Fibroblast of the aortic adventitia (primary cell): ENCODE measurements at places on chromosomes 2 and 18.
A peak's percentile ranks its signal among the peaks of the same experiment; 100 is the strongest.

DNA sequence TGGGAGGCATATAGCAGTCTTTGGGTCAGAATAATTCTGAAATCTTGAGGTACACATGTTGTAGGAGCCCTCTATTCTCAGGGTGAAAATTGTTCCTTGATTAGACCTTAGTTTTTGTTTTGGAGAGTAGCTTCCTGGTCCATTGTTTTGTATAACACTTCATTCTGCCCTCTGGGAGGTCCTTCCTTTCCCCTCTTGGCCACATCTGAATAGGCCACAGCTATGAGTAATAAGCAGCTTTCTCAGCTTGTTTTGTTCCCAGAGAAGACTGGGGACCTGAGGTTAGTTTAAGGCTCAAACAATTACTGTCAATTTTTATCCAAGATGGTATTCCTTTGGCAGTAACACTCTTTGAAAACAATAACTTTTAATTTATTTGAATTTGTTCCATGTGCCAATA lies 72.6 kb upstream of the NOL4 start:
- DNase-seq: no peak

DNA sequence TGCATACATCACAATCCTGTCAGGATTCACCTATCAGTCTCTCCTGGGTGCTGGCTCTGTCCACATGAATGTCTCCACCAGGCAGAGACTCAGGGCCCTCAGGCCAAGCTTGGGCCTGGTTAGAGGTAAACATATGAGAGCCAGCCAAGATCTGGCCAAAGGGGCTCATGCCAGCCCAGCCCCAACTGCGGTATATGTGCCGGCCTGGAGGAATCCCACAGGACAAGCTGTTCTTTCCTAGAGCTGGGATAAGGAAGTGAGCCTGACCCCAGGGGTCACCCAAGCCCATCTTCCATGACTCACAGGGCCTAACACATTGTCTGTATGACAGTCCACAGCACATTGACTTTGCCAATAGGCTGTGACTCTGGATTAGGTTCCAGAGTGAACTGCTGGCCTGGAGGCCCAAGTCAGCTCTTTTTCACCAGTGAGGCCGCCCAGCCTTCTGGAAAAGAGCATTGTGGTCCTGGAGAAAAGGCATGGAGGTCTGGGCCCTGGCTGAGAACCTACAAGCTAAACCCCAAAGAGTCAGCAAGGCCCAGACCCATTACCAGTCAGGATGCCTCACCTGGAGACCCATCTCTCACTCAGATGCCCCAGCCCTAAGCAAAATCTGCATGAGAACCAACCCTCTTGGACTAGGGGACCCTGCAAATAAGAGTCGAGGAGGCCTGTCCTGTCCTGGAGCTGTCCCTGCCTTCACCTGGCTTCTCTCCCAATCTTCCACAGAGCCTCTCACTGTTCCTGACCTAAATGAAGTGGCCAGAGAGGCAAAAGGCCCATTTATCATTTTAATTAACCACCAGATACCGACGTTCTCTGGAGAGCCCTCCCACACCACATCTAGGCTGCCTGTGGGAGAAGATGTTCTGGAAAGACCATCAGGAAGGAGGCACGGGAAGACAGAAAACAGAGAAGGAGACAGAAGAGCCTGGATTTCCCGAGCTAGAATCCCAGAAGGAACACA lies 120.9 kb upstream of the PKDCC start:
- DNase-seq: no peak

DNA sequence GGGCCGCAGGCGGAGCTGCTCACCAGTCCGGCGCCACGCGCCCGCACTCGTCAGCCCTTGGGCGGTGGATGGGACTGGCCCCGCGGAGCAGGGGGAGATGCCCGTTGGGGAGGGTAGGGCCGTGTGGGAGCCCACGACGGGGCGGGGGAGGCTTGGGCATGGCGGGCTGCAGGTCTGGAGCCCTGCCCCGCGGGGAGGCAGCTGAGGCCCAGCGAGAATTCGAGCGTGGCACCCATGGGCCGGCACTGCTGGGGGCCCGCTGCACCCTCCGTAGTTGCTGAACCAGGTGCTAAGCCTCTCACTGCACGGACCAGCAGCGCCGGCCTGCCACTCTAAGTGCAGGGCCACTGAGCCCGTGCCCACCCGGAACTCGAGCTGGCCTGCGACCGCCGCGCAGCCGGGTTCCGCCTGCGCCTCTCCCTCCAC lies 182.4 kb upstream of the ERBB4 start:
- no peak for DNase-seq

GRCh38 chr18:9706081-9706935 lies 1.8 kb upstream of the RAB31 start:
- DNase-seq: no peak

DNA sequence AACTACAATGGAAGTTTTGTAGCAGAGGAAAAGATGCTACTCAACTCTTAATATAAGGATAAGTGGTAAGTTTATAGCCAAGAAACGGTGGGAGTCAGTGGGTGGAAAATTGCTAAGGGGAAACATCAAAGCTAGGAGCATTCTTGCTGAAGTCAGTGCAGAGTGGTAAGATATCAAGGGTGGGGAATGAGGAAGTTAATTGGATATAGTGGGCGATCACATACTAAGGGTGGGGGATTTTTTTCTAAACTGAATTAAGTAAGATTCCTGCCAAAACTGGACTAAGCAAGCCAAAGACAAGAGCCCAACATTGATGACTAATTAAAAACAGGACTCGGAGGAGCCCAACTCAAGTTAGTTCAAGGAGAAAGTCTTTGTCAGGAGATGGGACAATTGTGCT lies 525.4 kb downstream of the CCDC85A start:
- peak; percentile 20 for DNase-seq

DNA sequence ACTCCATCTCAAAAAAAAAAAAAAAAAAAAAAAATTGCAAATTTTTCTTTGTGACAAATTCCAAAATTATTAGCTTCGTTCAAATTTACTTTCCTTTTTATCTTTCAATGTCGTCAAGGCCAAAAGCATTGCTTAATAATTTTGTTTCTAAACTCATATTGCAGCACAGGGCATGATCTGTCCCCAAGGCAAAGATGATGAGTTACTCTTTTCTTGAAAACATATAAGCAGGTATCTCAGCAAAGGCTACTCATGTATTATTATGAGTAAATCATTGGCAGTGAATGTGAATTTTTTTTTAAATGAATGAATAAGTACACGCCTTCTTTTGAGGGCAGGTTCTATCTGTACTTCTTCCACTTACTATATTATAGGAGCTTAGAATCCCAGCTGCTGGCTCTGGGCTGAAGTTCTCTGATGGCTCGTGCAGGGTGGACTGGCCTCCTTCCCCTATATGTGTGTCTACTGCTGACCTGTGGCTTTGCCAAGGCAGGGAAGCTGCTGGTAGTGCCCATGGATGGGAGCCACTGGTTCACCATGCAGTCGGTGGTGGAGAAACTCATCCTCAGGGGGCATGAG lies at the start of gene UGT1A7:
Gene UGT1A7, plus strand, starts transcription at position 381 of the 579 bp plus-strand sequence. Its CDS starts 37 bp downstream, at position 418.
- no peak for DNase-seq

DNA sequence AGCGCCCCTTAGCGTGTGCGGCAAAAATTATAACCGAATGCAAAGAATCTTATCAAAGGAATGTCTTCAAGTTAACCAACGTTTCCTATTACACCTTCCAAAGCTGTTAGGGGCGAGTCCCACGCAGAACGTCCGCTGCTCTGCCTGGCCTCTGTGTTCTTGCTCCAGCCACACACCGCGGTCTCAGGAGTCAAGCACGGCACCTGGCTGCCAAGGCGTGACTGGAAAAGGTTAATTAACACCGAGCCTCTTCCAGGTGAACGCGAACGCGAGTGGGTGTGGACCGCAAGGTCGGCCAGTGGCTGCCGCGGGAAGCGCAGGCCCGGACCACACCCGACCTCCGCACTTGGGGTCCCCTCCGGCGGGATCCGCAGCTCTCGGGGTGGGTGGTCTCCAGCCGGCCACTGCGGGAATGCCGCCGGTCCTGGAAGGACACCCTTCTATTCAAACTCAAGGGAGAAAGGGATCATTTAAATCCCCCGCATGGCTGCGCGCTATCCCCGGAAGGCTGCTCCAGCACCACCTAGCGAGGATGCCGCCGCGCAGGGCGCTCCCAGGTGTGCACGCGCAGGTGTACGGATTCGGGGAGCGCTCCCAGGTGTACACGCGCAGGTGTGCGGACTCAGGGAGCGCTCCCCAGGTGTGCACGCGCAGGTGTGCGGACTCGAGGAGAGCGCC lies 830 bp downstream of the CYB5A start:
- DNase-seq: peak; percentile 22

DNA sequence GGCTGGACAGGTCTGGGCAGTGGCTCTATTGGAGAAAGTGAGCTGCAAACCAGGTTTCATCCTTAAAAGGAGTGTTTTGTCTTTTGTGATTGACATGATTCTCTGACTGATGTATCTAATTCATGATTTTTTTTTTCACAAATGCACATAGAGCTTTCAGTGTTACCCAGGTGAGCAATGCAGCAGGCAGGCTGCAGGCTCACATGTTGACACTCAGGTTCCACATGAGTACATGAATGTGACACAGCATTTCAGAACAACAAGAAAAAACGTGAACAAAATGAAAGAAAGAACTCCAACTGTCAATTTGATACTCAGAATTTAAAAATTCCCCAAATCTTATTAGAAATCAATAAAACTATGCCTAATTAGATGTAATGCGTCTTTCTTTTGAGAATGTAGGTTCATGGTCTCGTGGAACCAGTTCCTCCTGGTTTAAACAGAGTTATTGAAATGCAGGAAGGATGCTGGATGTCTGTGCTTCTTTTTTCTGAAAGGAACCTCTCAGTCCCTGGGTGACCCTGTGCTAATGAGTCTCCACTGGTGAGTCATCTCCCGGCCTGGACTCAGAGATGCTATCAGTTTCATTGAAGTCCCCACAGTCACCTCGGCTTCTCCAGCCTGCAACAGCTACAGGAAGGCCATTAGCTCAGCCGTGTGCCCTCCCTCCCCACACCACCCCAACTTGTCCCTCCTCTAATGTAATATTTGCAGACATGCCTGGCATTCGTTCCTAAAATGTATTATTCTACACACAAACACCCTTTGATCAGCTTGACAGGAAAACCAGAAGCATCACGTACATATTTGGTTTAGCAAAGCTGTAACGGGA lies 430.4 kb downstream of the LPIN1 start:
- no peak for DNase-seq

- peak; percentile 88 for DNase-seq
Observed at GRCh38 chr2:217934321-217935131, 68.3 kb downstream of the TNS1 start.

GRCh38 chr2:210818473-210818872 lies 262.1 kb downstream of the CPS1 start:
- no peak for DNase-seq

GRCh38 chr2:241213041-241213440 lies 24.6 kb downstream of the ANO7 start:
- no peak for DNase-seq

GRCh38 chr2:207252979-207253645 lies 87.4 kb upstream of the KLF7 start:
- no peak for DNase-seq

- no peak for DNase-seq
Observed at GRCh38 chr2:207698301-207698700, 13.1 kb upstream of the CCNYL1 start.

GRCh38 chr2:28981016-28981441 lies at the start of gene TOGARAM2:
Gene TOGARAM2 (plus strand): TSS chr2:28981298. CDS start chr2:28994835, 13,537 bp downstream.
- DNase-seq: peak; percentile 13

- DNase-seq: no peak
Observed at GRCh38 chr2:47321006-47321405, 82.0 kb upstream of the MSH2 start.

- DNase-seq: no peak
Observed at GRCh38 chr2:98487806-98488189, 43.1 kb downstream of the INPP4A start.

- DNase-seq: peak; percentile 42
Observed at GRCh38 chr2:97900806-97901205, 94.9 kb downstream of the TMEM131 start.

- no peak for DNase-seq
Observed at GRCh38 chr2:22336414-22336813, 1048.6 kb upstream of the KLHL29 start.

DNA sequence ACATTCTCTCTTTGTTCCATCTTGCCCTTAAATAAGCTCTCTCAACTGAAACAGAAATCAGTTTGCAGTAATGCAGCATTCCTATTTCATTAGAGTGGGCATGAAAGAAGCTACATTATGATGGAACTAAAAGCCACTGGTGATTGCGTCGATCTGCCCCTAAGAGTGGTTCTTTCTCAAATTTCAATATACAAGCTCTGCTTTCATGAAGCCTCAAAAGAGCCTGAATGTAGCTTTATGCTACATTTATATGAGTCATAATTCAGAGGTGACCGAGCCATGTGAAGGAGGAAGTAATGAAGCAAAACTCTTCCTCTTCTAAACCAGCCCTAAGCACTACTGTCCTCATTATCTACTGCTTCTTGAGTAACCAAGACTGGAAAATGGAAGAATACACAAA lies 64.8 kb upstream of the CYTIP start:
- no peak for DNase-seq

DNA sequence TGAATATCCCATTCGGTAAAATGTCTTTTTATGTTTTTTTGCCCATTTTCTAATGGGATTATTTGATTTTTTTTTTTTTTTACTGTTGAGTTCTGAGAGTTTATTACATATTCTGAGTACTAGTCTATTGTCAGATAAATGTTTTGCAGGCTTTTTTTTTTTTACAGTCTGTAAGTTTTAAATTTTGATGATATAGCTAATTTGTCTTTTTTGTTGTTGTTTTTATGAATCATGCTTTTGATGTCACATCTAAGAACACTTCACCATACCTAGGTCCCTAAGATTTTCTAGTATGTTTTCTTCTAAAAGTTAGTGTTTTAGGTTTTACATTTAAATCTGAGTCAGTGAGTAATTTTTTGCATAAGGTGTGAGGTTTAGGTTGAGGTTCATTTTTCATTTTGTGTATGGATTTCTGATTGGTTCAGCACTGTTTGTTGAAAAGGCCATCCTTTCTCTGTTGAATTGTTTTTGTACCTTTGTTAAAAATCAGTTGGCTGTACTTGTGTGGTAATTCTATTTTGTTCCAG lies 40.7 kb downstream of the PTPN4 start:
- DNase-seq: no peak

DNA sequence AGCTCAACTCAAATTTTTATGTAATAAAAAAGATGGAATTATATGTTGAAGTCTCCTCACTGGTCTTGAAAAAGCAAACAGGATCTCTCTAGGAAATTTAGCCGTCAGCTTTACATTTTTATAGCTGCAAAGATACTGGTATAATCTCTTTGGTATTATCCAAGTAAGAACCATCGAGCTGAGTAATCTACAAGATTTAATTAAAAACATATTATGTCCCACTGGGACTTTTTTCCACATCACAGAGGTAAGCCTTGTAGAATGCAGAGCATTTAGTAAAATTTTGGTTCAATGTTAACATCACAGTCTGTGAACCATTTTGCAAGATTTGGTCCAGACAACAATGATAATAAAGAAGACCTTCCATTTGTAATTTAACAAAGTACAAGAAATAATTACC lies 162.6 kb upstream of the SLC39A10 start:
- peak; percentile 15 for DNase-seq

GRCh38 chr18:56983275-56983992 lies 163.5 kb upstream of the BOD1L2 start:
- no peak for DNase-seq

- DNase-seq: no peak
Observed at GRCh38 chr2:238141541-238142318, 3.3 kb downstream of the KLHL30 start.

- peak; percentile 5 for DNase-seq
Observed at GRCh38 chr18:41391616-41392595, 563.1 kb upstream of the PIK3C3 start.

- DNase-seq: no peak
Observed at GRCh38 chr2:99880148-99880963, 262.0 kb downstream of the AFF3 start.
